ENCODE measurements at places on chromosomes 7 and 10. TPM values are rescaled to one million over a fixed set of nuclear protein-coding genes. Genes with fewer than 3 reads are reported as not detected.

CDK14 gene
- 43.3 TPM for total RNA-seq

EEPD1 gene
- total RNA-seq: 2.0 TPM

TRPV6 gene
- total RNA-seq: 5.2 TPM

PAX2 gene
- not detected for total RNA-seq

DBF4 gene
- 29.3 TPM for total RNA-seq

MTURN gene
- 9.7 TPM for total RNA-seq

FGFR2 gene
- total RNA-seq: 19.0 TPM

SCART1 gene
- total RNA-seq: 1.3 TPM

LBX1 gene
- total RNA-seq: not detected
